ENCODE measurements at places on chromosomes 7 and 10. TPM values are rescaled to one million over a fixed set of nuclear protein-coding genes. Genes with fewer than 3 reads are reported as not detected.

GRCh38 chr7:22715969-22716368, 11.0 kb upstream of the IL6 start:
- no peak overlapping the region for H3K4me3 ChIP-seq
- H3K27me3 ChIP-seq = no peaks in the 10 kb centered on the region
- H3K4me1 ChIP-seq = peaks cover 11% of the 10 kb centered on the region
- H3K36me3 ChIP-seq = no peaks in the 10 kb centered on the region

DNA sequence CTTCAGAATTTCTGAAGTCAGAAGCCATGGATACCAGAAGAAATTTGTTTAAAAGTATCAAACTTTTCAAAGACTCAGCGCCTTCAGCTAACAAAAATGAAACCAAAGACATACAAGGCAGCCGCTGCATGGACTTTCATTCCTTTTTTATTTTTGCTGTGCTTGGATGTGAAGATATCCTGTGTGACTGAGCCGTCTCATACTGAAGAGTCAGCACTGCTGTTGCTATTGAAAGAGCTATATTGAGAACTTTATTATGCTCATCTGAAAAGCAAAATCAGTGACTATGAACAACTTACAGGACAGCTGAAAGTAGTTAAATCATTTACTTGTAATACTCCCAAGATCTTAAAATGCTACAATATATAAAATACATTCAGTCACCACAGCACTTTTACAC, 809.2 kb downstream of the NXPH1 start:
- no peak for DNase-seq
- no peak overlapping the region for H3K4me3 ChIP-seq
- no peak overlapping the region for H3K27ac ChIP-seq
- H3K36me3 ChIP-seq = no peaks in the 10 kb centered on the region
- H3K27me3 ChIP-seq = no peaks in the 10 kb centered on the region

- no peak overlapping the region for H3K27ac ChIP-seq
- H3K4me1 ChIP-seq = no peaks in the 10 kb centered on the region
- no peaks in the 10 kb centered on the region for H3K36me3 ChIP-seq
- no peaks in the 10 kb centered on the region for H3K27me3 ChIP-seq
- DNase-seq = no peak
- H3K4me3 ChIP-seq = no peak overlapping the region
These were observed 262.8 kb downstream of the DYNC1I1 start for GRCh38 chr7:96034940-96035727.

- H3K36me3 ChIP-seq = no peaks in the 10 kb centered on the region
- DNase-seq = no peak
- H3K4me1 ChIP-seq = no peaks in the 10 kb centered on the region
- H3K27me3 ChIP-seq = no peaks in the 10 kb centered on the region
These were observed 335.8 kb downstream of the PRPF18 start for GRCh38 chr10:13922586-13922985.

DNA sequence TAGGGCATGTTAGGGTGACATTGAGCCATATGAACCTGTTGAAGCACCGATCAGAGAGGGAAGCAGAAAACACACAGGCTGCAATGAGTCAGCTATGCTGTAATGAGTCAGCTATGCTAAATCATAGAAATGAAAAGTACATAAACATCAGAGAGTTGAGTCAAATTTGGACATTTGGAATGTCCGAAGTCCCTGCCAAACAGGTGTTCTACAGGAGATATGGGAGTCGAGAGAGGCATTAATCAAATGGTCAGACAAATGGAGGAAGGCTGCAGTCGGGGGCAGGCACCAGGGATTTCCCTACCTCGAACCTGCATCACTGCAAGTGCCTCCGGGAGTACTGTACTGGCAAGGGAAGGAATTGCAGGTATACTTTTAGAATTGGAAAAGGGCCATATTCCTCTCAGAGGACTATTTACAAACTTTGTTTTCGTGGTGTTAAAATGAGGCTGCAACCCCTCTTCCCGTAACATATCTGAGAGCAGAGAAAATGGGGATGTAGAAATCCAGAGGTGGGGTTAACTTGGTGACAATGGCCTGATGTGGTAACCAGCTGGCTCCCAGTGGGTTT, 8.8 kb upstream of the ZC3HAV1 start:
- no peaks in the 10 kb centered on the region for H3K27me3 ChIP-seq
- no peaks in the 10 kb centered on the region for H3K4me1 ChIP-seq
- peak; percentile 53 for DNase-seq
- no peak overlapping the region for H3K27ac ChIP-seq
- no peak overlapping the region for H3K4me3 ChIP-seq
- no peaks in the 10 kb centered on the region for H3K36me3 ChIP-seq

DNA sequence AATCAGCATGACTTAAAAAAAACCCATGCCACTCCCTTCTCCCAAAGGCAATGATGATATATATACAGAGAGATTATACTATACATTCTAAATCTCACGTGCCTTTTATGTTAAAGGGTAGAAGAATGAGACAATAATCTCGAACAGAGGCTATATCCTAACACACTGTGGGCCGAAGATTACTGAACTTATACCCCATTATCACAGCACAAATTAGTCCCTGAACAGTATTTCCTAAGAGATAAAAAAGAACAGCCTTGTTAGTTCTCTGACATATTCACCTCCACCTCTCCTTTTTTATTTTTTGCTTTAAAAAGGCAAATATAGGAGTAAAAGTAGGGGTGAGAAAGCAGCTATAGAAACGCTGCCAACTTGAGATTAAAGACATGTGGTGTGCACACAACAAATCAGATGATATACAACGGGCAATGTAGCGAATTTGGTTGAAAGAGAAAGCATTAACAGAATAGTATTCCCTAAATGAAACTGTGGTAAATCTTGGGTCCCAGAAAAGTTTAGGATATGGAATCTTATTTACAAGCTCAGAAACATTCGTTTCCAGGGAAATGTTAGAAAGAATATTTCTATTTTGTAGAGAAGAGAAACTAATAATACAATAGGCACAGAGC, 69.5 kb downstream of the JMJD1C start:
- no peaks in the 10 kb centered on the region for H3K4me1 ChIP-seq
- DNase-seq = no peak
- H3K27ac ChIP-seq = no peak overlapping the region

DNA sequence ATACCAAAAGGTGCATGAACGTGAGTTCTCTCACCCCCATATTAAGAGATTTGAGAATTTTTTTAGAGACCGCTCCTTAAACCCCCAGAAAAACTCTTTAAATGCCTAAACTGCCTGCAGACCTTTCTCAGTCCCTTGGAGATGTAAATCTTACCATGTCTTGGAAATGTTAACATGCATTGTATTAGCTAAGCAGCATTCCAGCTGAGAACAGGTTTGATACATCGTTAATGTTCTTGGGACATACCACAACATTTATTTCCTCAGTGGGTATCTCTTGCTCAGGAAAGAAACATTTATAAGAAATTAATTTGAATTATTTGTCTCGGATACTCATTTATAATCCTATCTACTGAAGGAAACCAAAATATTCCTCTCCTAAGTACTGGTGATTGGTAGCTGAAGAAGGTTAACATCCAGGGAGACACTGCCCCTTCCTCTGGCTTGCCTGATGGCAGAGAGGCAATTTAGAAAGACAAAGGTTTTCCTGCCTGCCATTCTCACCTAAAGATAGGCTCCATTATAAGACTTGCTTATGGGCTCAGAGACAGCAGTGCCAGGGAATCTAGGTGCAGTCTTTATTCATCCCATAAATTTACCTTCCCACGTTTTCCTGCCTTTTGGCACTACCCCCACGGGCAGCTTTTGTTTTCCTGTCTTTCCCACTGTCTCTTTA, 141.2 kb downstream of the COBL start:
- H3K4me1 ChIP-seq = peaks cover 25% of the 10 kb centered on the region
- DNase-seq = peak; percentile 78
- peak overlapping the region; percentile 90 for H3K27ac ChIP-seq
- peak overlapping the region; percentile 2 for H3K4me3 ChIP-seq
- H3K27me3 ChIP-seq = no peaks in the 10 kb centered on the region

GRCh38 chr10:89278034-89278535, 23.8 kb upstream of the IFIT2 start:
- no peaks in the 10 kb centered on the region for H3K36me3 ChIP-seq
- H3K27me3 ChIP-seq = no peaks in the 10 kb centered on the region
- H3K27ac ChIP-seq = no peak overlapping the region
- DNase-seq = no peak
- H3K4me1 ChIP-seq = no peaks in the 10 kb centered on the region
- H3K4me3 ChIP-seq = no peak overlapping the region

GRCh38 chr10:127276794-127277462, 80.5 kb upstream of the INSYN2A start:
- peaks cover 5% of the 10 kb centered on the region for H3K4me1 ChIP-seq
- peaks cover 3% of the 10 kb centered on the region for H3K36me3 ChIP-seq
- H3K4me3 ChIP-seq = no peak overlapping the region
- no peaks in the 10 kb centered on the region for H3K27me3 ChIP-seq

DNA sequence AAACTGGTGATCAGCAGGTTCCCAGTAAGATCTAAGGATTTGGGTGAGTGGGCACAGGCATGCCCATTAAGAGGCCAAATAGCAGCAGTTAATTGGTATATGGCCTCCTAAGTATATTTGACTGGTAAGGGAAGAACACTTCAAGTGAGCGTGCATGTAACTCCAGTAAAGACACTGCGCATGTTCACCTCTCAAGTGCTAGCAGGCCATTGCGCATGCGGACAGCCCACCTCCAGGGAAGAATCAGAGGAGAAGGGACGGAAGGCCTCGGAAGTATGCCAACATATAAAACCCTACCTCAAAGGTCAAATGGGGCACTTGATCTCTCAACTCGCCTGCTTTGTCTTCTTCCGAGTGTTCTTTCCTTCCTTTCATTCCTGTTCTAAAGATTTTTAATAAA, 118.0 kb downstream of the ARL5B start:
- no peak overlapping the region for H3K4me3 ChIP-seq
- no peak for DNase-seq
- no peak overlapping the region for H3K27ac ChIP-seq
- H3K4me1 ChIP-seq = no peaks in the 10 kb centered on the region

GRCh38 chr7:105136221-105136620, 122.2 kb downstream of the KMT2E start:
- H3K27ac ChIP-seq = no peak overlapping the region
- H3K27me3 ChIP-seq = no peaks in the 10 kb centered on the region
- H3K4me3 ChIP-seq = no peak overlapping the region
- 0 out of 2 replicates have a peak, but pooled peaks cover 10% of the 10 kb centered on the region for H3K36me3 ChIP-seq
- H3K4me1 ChIP-seq = no peaks in the 10 kb centered on the region

- H3K36me3 ChIP-seq = no peaks in the 10 kb centered on the region
- H3K4me3 ChIP-seq = no peak overlapping the region
- no peak for DNase-seq
- no peaks in the 10 kb centered on the region for H3K4me1 ChIP-seq
- H3K27ac ChIP-seq = no peak overlapping the region
- no peaks in the 10 kb centered on the region for H3K27me3 ChIP-seq
These were observed 199.6 kb upstream of the MKI67 start for GRCh38 chr10:128325788-128326187.

DNA sequence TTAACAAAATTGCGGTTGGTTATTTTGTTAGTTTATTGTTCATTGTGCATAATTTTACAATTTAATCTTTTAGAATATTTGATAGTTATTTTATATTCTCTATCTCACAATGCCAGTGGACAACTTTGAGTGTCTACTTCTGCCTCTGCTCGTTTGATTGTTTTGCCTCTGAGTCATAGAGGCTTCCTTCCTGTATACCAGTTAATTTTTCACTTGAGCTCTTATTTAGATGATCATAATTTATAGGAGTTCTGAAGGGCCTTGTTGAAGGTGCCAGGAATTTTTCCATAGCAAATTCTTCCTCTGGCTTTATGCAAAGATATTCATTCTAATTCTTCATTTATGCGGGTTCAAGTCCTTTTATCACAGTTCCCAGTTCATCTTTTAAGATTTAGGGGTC, 5.2 kb upstream of the MALRD1 start:
- no peaks in the 10 kb centered on the region for H3K27me3 ChIP-seq
- no peaks in the 10 kb centered on the region for H3K4me1 ChIP-seq
- H3K27ac ChIP-seq = no peak overlapping the region
- DNase-seq = no peak
- H3K4me3 ChIP-seq = no peak overlapping the region
- H3K36me3 ChIP-seq = no peaks in the 10 kb centered on the region

DNA sequence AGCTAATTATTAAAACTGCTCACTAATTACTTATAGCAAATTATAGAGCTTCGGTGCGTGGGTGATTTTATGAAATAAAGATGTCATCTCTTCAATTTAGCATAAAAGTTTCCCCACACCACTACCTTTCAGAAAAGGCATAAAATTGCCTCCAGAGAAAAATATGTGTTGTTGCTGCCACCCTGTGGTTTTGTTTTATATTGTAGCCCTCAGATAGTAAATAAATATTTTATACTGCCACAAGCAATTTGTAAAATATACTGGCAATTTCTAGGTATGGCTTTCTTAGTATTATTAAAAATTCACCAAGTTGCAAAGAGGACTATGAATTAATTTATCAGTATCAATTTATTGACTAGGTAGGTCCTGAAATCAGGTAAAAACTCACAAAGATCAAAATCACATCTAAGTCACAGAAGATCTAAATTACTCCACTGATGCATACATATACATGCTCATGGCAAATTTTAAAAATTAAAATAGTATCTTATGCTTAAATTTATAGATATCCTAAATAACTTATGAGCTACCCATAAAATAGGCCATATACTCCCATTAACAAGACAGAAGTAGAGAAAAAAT, 26.5 kb downstream of the ASNS start:
- no peak overlapping the region for H3K27ac ChIP-seq
- no peaks in the 10 kb centered on the region for H3K27me3 ChIP-seq
- H3K4me1 ChIP-seq = no peaks in the 10 kb centered on the region
- DNase-seq = peak; percentile 55
- H3K4me3 ChIP-seq = no peak overlapping the region
- H3K36me3 ChIP-seq = no peaks in the 10 kb centered on the region

- no peaks in the 10 kb centered on the region for H3K27me3 ChIP-seq
- peak within 1 kb of the TSS; percentile 82 for H3K27ac ChIP-seq
These were observed at the start of gene SLF2 for GRCh38 chr10:100912605-100913469. Gene SLF2 (plus strand): TSS chr10:100912963. CDS start chr10:100913111, 148 bp downstream.

- no peaks in the 10 kb centered on the region for H3K4me1 ChIP-seq
- DNase-seq = no peak
- H3K4me3 ChIP-seq = no peak overlapping the region
- no peaks in the 10 kb centered on the region for H3K27me3 ChIP-seq
- no peaks in the 10 kb centered on the region for H3K36me3 ChIP-seq
These were observed 798.3 kb downstream of the KCNMA1 start for GRCh38 chr10:76839276-76839675.

DNA sequence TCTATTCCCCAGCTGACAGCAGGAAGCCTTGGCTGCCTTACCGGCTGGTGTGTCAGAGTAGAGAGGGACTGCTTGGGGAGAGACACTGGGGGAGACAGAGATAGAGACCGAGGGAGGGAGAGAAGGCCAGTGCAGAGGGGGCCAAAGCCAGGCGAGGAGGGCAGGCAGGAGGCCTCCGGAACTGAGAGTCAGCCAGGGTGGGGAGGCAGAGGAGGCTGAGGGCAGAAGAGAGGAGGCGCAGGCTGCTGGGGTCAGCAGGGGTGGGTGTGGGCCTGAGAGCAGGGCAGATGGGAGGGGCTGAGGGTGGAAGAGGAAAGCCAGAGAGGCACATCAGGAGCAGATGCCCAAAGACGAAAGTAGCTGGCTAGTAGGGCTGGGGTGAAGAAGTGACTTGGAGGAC, 57.2 kb upstream of the PAX2 start:
- H3K36me3 ChIP-seq = no peaks in the 10 kb centered on the region
- no peak overlapping the region for H3K27ac ChIP-seq
- no peak overlapping the region for H3K4me3 ChIP-seq

Gene AIMP2
- 88.3 TPM for total RNA-seq

Gene NKX1-2
- total RNA-seq = 37.0 TPM

Gene HYAL4
- not detected for total RNA-seq

Gene NME8
- 0.14 TPM for total RNA-seq

Gene TMEM140
- total RNA-seq = not detected

Gene PRSS2
- not detected for total RNA-seq

Gene SEMA4G
- 8.5 TPM for total RNA-seq

Gene HOXA11
- not detected for total RNA-seq

Gene C10orf62
- total RNA-seq = not detected

Gene HOXA2
- not detected for total RNA-seq

Gene GPR15LG
- total RNA-seq = not detected

Gene ACSM6
- total RNA-seq = not detected

Gene CALD1
- 132 TPM for total RNA-seq

All from GM23338 (cell line).